Peyer's patch (tissue), 4 donors: ENCODE measurements at places on chromosomes 2 and 18. TPM values are rescaled to one million over a fixed set of nuclear protein-coding genes. Genes with fewer than 3 reads are reported as not detected.

DNA sequence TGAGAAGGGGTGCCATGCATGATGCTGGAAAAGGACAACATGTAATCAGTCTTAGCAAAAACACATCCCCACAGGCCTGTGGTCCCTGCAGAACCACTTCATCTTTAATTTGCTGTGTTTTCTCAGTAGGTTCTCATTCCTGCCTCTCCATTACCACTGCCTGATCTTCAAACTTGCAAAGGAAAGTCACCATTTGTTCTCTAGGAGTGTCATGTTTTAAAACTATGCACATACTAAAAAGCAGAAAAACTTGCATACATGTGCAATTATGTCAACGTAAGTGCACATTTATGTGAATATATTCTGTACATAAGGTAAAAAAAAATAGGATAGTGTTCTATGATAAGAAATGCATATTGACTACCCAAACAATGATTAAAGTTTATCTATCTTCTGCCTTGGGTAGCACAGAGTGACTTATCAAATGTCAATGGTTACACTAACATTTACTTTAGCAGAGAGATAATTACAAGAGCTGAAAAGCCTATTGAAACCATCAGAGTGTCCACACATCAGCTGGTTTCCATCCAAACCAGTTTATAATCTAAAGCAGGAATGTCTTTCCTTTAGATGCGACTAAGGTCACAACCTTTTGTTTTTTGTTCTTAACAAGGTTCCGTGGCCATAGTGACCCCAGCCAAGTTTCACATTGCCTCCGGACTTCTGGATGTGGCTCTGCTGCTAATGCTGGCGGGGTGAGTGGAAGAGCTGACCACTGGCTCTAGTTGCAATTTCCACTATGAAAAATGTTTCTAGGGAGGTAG, 58.7 kb upstream of the RMDN2 start:
- H3K36me3 ChIP-seq: no peaks in the 10 kb centered on the region
- H3K27me3 ChIP-seq: no peaks in the 10 kb centered on the region
- H3K27ac ChIP-seq: no peak overlapping the region
- no peak for DNase-seq
- no peak overlapping the region for H3K4me3 ChIP-seq
- no peaks in the 10 kb centered on the region for H3K4me1 ChIP-seq

DNA sequence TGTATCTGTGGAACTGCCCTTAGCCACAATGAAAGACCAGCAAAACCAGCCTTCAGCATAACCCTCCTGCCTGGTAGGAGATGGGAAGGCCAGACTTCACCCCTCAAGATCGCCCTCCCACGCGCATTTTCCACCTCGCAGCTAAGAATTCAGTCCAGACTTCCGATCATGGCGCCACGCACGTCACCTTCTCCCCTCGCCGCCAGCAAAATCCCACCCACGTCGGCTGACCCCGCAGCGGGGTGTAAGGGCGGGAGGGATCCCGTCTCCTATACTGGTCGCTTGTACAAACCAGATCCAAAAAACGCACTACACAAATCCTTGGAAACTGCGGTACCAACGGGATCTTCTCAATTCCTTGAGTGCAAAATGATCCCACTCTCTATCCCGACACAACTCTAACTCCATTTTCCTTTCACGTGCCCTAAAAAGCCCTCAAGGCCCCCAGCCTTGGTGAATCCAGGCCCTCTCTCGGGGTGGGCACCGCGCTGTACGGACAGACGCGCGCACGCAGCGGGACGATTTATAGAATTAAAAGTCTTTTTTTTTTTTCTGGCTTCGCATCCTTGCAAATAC, 1.0 kb upstream of the BMPR2 start:
- H3K4me1 ChIP-seq: no peaks in the 10 kb centered on the region
- peak; percentile 68 for DNase-seq
- no peaks in the 10 kb centered on the region for H3K36me3 ChIP-seq
- no peaks in the 10 kb centered on the region for H3K27me3 ChIP-seq
- peak overlapping the region; percentile 96 for H3K27ac ChIP-seq

DNA sequence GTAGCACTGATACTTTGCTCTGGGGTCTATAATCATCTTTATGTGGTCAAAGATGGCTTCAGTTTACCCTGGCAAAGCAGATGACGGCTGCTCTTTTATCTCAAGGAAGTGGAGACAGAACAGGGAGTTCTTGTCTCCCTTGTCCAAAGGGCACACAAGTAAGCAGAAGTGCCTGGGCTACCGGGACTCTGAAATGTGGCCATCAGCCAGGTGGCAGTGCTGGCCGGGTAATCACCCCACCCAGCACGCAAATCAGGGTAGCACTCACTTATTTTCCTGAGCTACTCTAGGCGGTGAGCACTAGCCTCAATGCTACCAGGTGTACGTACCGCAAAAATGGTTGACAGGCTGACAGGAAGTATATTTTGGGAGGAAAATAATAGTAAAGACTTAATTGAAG, 119.7 kb upstream of the ETAA1 start:
- no peaks in the 10 kb centered on the region for H3K27me3 ChIP-seq
- no peak overlapping the region for H3K4me3 ChIP-seq

DNA sequence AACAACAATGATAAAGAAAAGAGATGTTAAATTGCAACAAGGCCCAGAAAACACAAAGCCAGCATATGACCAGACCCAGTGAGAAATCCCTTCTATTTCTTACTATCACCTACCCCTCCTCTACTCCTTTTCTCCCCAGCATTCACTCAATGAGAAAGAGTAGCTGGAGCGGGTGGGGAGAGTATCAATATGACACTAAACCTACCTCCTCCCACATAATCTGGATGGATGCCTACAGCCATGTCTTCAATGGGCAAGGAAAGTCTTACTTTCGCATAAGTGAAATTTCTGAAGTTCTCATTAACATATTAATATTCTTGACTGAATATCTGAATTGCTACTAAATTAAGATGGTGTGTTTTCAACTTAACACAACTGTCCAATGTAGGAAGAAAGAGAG, 78.2 kb downstream of the AFF3 start:
- no peak overlapping the region for H3K27ac ChIP-seq
- no peak overlapping the region for H3K4me3 ChIP-seq
- no peaks in the 10 kb centered on the region for H3K36me3 ChIP-seq
- no peak for DNase-seq

DNA sequence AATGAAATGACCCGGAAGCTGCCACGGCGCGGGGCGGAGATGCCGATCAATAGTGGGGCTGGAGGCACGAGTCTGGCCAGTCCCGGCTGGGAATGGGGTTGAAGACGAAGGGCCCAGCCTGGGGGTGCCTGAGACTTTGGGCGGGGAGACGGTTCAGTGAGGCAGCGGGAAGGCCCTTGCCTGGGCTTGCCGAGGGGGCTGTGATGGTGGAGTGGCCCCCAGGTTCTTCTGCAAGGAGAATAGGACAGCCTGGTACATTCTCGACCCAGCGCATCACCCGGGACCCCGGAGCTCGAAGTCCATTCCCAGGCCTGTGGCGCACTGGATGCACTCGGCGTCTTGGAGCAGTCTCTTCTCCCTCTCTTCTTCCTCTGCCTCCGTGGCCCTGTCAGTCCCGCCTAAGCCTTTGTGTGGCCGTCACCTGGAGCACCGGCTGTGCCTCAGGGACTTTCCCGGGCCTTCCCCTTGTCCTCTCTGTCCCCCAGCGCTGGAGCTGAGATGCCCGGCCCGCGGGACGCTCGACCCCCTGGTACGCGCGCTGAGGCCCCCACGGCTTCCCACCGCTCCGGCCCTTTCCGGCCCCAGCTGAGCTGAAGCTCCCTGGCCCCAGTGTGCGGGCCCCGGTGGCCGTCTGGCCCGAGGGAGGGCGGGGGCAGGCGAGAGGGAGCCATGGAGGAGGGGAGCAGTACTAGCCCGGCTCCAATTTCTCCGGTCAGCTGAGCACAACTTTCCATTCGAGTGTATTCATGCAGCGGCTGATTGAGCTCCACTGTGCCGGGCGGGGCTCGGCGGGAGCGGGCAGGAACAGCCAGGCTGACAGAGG, 8.0 kb downstream of the SIX3 start:
- H3K36me3 ChIP-seq: no peaks in the 10 kb centered on the region
- no peak for DNase-seq
- peaks cover 59% of the 10 kb centered on the region for H3K27me3 ChIP-seq
- H3K4me1 ChIP-seq: peaks cover 8% of the 10 kb centered on the region

GRCh38 chr2:74690571-74690970, 36.5 kb downstream of the SEMA4F start:
- no peak for DNase-seq
- no peaks in the 10 kb centered on the region for H3K36me3 ChIP-seq
- H3K4me1 ChIP-seq: no peaks in the 10 kb centered on the region
- H3K27ac ChIP-seq: no peak overlapping the region

DNA sequence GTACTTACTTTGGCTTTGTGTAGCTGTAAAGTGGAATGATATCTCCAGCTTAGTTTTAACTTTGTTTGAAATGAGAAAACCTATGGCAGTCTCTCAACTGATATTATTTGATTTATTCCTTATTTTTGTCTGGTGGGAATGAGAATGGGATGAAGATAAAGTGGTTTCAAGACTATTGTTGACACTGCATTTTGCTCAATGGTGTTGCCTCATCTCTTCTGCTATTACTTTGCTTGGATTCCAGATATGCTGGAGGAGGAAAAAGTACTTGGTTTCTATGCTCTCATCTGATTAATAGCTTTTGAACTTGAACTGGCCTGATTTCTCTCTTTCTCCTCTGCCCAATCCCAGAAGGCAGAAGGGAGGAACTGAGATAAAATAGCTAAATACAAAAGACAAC, 198.2 kb downstream of the CTNNA2 start:
- H3K36me3 ChIP-seq: no peaks in the 10 kb centered on the region
- DNase-seq: no peak
- no peaks in the 10 kb centered on the region for H3K27me3 ChIP-seq

The ZAP70 gene
- 25.6 TPM for total RNA-seq

DNA sequence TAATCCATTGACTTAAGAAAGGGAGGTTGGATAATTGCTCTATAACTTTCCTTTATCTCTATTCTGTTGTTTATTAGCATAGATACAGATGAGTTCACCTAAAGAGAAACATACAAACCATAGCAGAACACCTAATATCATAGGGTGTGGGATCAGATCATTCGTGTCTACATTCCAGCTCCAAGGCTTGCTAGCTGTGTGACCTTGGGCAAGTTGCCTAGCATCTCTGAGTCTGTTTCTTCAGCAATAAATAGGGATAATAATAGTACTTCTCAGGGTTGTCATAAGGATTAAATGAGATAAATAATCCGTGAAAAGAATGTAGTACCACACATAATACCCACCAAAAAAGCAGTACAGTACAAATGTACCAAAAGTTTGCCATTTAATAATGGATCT, 126.2 kb downstream of the PLB1 start:
- H3K27me3 ChIP-seq: no peaks in the 10 kb centered on the region
- DNase-seq: no peak
- peak overlapping the region; percentile 83 for H3K27ac ChIP-seq
- H3K36me3 ChIP-seq: no peaks in the 10 kb centered on the region
- H3K4me3 ChIP-seq: no peak overlapping the region
- peaks cover 17% of the 10 kb centered on the region for H3K4me1 ChIP-seq

The CCDC178 gene
- total RNA-seq: not detected

DNA sequence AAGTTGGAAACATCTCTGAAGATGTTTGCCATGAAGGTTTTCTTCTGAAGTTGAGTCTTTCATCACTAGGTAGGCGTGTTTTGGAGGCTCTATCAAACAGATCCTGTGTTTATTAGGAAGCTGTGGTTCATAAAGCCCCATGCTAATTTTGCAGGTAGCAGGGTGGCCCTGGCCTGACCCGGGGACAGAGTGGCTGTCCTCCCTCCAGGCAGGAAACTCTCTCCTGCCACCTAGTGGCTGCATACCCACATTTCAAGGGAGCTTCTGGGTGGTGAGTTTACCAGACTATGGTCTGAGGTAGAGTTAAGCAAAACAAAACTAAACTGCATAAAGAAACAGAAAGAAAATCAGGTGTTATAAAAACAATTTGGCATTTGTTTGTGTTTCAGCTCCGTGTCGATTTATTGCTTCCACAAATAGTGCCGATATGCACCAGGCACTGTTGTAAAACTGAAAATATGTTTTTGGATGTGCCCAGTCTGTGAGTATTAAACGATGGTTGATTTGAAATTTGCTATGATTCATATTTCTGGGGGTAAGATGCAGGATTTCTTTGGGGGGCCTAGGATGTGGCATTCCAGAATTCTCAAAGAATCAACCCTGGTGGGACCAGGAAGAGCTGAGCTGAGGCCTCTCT, 26.0 kb upstream of the IL37 start:
- no peaks in the 10 kb centered on the region for H3K4me1 ChIP-seq
- H3K27ac ChIP-seq: no peak overlapping the region
- no peaks in the 10 kb centered on the region for H3K36me3 ChIP-seq
- peak; percentile 85 for DNase-seq

DNA sequence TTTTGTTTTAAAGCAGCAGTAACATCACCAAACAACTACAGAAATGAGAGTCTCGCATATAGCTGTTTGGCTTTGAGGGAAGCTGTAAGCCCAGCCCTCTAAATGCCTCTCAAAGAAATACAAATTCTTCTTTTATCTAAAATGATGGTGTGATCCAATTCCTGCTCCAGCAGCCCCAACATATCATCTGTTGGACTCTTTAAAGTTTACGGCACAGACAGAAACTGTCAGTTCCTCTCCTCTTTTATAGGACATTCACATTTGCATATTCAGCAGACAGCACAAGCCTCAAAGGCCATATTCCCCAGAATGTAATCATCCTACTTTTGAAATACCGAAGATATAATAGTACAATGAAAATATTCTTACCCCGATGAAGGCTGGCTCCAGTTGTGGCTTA, 216.9 kb upstream of the REV1 start:
- no peaks in the 10 kb centered on the region for H3K36me3 ChIP-seq
- H3K4me3 ChIP-seq: no peak overlapping the region
- H3K27me3 ChIP-seq: no peaks in the 10 kb centered on the region
- DNase-seq: no peak
- H3K27ac ChIP-seq: no peak overlapping the region

DNA sequence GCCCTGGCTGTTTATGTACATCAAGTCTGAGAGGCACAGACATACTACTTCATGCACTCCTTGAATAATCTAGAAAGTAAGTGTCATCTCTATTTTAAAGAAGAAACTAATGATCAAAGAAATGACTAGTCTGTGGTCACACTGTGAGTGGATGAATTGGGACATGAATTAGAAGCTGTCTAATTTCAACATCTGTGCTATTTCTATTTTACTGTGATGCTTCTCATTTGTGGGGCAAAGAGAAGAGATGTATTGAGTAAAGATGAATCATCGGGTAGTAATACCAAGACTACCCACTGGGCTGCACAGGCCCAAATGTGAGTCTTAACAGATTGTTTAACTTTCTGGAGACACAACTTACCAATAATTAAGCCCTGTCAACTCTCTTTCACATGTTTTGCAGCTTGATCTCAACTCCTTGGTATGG, 42.4 kb upstream of the MTIF2 start:
- H3K27me3 ChIP-seq: no peaks in the 10 kb centered on the region
- H3K36me3 ChIP-seq: no peaks in the 10 kb centered on the region
- H3K27ac ChIP-seq: no peak overlapping the region
- DNase-seq: no peak

- H3K27ac ChIP-seq: no peak overlapping the region
- no peaks in the 10 kb centered on the region for H3K27me3 ChIP-seq
- H3K36me3 ChIP-seq: no peaks in the 10 kb centered on the region
- DNase-seq: no peak
Measured at GRCh38 chr2:18136881-18137475, 258.5 kb downstream of the KCNS3 start.

The RESP18 gene
- total RNA-seq: not detected
